ENCODE measurements at places on chromosomes 11 and 22.

DNA sequence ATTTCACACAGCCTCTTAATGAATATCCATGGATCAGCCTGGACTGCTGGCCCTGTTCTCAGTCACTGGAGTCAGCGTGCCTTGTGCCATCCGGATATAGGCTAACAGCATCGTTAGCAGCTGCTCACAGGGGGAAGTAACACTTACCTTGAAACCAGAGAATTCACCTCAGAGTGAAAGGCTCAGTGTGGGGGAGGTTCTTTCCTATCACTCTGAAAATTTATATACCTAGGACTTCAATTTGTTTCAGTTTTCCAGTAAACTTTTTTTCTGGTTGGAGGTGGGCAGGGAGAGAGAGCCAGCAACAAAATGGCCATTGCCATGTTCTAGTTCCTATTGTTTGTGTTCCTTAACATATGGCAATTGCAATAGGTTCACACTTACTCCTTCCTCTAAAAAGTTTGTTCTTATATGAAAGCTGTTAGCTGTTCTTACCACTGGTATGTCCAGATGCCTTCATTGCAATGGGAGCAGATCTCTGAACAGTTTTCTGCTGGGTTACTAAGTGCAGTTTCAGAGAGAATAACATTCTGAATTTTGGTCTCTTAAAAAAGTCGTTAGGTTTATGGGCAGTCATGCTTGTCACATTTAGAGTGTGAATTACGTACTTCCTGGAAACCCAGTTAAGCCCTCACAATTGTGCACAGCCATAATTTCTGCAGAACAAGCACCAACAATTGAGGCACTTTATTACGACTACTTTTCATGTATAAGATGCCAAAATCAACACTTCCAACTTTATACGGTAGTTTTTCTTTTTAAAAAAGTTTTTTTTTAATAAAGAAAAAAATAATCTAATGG lies 247.6 kb downstream of the CADM1 start:
- no peak for DNase-seq

GRCh38 chr11:130715877-130716220 lies 200.4 kb downstream of the SNX19 start:
- no peak for DNase-seq

DNA sequence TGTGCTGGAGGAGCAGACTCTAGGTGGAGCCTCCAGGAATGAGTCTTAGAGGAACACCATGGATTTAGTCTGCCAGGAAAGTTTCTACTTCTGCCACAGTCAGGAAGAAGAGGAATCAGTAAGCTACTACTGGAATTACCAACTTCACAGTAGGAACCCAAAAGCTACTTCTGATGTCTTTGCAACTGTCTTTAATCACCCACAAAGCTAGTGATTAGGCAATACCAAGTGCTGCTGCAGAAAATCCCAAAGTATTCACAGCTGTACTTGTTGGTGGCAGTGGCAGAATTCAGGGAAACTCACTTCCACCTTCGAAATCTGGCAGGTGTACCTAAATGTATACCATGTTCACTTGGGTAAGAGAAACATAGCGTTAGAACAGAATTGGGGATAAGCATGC lies 264.5 kb upstream of the SORL1-AS1 start:
- DNase-seq: no peak

DNA sequence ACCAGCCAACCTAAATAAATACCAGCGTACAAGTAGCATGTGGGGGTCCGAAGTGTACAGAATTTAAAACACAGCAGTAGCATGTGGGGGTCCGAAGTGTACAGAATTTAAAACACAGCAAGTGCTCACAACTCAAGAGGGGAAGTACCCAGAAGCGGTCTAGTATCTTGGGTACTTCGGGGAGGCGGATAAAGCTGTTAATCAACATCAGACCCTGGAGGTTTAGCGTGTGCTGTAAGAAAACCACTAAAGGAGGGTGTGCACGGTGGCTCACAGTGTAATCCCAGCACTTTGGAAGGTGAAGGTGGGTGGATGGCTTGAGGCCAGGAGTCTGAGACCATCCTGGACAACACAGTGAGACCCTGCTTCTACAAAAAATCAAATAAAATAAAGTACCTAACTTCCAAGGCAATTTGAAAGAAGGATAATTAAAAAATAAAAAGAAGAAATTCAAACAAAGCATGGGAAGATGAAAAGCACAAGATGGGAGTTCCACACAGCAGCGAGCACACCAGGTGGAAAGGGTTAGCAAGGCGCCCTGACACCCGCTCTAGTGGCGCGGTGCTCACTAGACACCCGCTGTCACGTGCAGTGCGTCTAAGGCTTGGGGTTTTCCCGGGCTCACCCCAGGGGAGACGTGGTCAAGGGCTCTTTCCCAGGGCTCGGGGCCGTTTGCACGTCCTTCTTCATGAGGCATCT lies 35.0 kb upstream of the MOB2 start:
- DNase-seq: no peak

GRCh38 chr22:35126993-35127392 lies 61.0 kb downstream of the ISX start:
- DNase-seq: no peak

DNA sequence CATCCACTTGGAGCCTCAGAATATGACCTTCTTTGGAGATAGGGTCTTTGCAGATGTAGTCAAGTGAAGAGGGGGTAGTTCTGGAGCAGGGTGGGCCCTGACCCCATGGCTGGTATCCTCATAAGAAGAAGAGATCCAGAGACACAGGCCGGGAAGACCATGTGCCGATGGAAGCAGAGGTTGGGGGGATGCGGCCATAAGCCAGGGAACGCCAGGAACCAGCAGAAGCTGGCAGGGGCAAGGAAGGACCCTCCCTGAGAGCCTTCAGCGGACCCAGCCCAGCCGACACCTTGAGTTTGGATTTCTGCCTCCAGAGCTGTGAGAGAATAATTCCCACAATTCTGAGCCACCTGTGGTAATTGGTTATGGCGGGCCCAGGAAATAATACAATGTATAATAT lies 26.1 kb upstream of the SMIM38 start:
- no peak for DNase-seq

DNA sequence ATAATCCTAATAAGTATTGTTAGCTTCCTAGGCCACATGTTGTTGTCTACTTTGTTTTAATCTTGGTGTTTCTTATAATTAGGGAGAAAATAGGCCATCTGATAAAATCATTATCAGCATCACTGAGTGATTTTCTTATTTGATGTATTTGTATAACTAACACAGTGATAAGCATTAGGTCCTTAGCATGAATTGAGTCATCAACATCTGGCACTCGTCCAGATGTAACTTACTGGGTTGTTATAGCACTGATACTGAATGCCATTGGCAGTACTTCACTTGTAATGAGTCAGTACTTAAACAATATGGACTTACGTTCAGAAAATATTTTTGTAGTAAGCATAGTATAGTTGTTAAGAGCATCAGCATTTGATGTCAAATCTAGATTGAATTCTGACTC lies 16.2 kb downstream of the API5 start:
- no peak for DNase-seq
